ENCODE measurements at places on chromosomes 12 and 14.

DNA sequence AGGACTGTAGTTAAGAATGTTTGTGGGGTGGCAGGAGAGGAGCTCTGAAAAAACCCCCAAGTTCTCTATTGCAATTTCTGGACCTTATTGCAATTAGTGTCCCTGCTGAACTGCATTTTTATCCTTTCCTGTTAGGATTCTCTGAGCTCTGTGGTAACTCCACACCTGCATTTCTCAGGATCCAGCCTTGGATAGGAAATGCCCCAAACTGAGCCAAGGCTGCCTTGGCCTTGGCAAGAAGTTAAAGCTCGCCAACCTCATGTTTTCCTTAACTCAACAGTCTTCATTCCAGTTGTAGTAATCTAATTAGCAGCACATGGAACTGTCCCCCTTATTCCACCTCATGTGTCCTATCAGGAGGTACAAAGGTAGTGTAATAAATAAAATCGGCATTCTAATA lies 66.5 kb downstream of the C12orf75 start:
- no peak for DNase-seq

DNA sequence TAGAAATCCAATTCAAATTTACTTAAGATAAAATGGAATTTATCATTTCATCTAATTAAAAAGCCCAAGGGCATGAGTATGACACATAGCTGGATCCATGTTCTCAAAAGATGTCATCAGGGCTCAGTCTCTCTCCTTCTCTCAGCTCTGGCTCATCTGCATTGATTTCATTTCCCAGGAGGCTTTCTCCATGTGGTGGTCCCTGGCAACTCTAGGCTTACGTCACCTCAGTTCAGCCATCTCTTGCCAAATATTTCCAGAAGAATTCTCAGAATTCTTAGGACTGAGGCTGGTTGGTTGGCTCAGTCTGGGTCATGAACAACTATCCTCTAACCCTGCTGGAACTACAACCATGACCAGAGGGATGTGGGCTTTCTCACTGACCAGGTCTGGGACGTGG lies 65.3 kb downstream of the FOS start:
- no peak for DNase-seq

- DNase-seq = no peak
Observed at GRCh38 chr12:3973973-3974644, 100.9 kb upstream of the PARP11 start.

GRCh38 chr12:68815928-68816800 lies 8.2 kb downstream of the MDM2 start:
- DNase-seq = no peak

GRCh38 chr14:80215756-80216581 lies 4.7 kb upstream of the DIO2 start:
- no peak for DNase-seq

DNA sequence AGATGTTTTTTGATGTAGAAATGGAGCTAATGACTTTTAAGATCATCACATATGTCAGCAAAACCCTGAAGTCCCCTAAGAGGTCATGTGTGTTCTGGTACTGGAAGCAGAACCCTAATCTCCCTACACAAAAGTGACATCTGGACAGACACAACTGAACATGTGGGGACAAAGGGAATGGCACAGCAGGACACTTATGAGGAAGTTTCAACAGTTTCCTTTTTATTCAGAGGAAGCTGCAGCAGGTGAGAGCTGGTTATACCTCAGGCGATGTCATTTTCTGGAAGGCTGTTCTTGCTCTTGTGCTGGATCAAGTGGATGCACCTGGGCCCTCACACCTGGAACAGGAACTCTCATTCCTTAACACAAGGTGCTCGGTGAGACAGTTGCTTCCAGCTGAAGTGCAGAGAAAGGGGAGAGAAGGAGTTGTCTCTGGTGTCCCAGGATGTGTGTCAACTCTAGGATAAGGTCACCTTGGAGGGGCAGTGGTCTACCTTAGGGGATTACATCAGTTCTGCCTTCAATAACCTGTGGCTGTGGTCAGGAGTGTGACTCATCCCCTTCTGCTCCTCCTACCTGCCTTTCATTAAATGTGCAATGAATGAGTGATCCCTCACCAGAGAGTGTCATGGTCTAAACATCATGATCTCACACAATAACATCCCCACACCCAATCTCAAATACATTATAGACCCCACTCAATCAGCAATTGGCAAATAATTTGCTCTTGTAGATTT lies 463.4 kb downstream of the TMEM121 start:
- DNase-seq = no peak

- DNase-seq = no peak
Observed at GRCh38 chr12:2751686-2752085, 43.1 kb upstream of the FKBP4 start.

- DNase-seq = no peak
Observed at GRCh38 chr14:100874411-100875091, 29.0 kb downstream of the RTL1 start.

DNA sequence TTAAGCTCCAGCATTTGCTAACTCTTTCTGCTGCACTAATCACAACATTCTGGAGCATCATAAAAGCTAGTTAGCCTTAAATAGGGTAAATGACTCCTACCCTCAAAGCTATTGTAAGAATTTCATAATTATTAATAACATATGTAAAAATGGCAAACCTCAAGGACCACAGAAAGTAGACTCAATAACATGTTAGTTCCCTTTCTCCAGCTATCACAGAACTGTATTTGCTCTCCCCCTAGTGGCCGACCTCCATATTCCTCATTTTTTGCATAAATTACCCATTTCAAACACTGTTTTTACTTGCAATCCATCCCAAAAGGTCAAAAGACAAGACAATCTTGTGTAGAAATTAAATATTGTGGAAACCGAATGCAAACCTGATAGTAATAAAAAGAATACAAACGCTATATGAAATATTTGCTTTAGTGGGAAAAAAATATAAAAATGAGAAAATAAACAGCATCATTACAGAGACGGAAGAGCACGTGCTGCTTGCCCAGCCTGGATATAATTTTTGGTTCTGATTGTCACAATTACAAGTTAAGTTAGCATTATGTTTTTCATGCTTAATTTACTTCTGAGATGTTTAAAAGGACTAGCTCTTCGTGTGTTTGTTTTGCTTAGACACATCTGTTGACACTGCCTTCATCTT lies 97.9 kb downstream of the RERGL start:
- peak; percentile 39 for DNase-seq

DNA sequence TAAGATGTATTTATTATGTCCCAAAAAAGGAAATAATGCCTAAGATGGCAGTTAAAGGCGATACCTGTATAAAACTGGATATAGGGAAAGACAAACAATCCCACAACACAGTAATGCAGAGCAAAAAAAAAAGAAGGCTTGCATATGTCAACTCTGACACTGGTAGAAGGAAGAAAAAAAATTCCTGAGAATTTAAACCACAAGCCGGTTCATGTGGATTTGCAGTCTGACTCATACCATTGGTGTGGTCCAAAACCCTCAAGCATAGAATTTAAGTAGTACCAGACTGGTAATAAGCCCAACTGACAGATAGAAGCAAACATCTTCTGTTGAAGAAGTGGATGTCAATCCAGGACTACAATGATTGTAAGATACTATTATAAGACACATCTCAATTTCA lies 7.2 kb downstream of the DNAI7 start:
- DNase-seq = peak; percentile 69

GRCh38 chr12:93179792-93180191 lies 197.9 kb upstream of the NUDT4 start:
- no peak for DNase-seq

GRCh38 chr12:49539406-49540228 lies 787 bp downstream of the KCNH3 start:
- DNase-seq = no peak

DNA sequence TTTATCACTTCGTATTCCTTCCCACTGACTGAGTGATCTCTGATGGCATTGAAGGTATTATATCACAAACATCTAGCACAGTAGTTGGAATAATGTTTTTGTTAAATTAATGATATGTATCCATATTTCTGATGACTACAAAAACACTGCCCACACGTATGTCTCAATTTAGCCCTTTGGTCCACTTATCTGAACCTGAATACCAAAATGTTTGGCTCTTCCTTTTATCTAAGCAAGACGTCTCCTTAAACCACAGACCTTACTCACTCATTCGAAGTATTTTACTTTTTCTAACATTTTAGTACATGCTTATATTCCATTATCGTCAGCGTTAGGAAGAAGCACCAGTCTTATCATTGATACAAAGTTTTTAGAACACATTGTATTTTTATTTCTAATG lies 126.4 kb downstream of the PIK3C2G start:
- DNase-seq = no peak

DNA sequence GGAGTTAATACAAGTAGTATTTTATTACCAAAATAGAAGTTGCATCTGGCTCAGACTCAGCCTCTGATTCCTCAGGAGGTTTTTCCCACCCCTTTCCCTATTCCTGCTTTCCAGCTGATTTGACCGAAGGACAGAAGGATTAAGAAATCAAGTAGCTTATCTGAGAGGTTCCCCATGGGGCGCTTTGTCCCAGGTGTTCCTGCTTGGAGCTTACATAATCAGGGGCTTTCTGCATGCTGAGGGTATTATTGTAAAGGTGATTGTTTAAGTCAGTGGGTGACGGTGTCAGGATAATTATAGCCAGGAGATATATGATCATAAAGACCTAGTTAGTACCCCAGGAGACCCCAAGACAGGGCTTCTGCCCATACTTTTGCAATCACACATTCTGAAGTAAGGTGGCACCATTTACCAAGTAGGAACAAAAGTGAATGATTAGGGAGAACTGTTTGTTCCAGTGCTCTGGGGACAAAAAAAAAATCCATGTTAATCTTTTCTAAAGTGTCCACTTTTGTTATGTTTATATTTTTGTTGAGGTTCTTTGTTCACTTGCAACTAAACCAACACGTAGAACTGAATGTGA lies 921.3 kb downstream of the NRXN3 start:
- no peak for DNase-seq

DNA sequence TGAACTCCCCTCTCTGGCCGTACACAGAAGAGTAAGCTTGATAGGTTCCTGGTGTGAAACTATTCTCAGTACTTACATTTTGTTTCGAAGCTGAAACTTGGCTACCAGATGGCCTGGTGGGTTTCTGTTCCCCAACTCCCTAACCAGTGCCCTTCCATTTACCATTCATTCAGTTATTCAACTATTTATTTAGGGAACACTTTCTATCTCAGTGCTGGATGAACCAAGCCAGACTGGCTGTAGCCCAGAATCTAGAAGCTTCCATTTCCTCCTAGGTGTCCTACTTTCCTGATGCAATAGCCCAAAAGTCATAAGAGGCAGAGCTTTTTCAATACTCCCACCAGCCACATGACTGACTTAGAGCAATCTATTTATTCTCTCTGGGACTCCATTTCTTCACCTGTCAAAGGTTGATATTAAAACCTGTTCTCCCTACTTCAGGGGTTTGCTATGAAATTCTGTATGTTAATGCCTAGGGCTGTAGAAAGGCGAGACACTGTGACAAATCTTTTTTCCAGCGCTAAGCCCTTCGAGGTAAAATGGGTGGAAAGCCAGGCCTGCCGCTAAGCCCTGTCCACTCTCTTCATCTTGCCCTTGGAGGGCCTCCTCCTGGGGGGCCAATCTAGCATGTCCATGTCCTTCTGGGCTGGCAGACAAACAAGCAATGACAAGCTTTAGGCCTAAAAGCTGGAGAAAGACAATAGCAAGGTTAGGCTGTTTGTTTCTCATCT lies 8.1 kb upstream of the IRF2BPL start:
- no peak for DNase-seq
